ENCODE measurements at places on chromosomes 1 and 21.
A peak's percentile ranks its signal among the peaks of the same experiment; 100 is the strongest.

DNA sequence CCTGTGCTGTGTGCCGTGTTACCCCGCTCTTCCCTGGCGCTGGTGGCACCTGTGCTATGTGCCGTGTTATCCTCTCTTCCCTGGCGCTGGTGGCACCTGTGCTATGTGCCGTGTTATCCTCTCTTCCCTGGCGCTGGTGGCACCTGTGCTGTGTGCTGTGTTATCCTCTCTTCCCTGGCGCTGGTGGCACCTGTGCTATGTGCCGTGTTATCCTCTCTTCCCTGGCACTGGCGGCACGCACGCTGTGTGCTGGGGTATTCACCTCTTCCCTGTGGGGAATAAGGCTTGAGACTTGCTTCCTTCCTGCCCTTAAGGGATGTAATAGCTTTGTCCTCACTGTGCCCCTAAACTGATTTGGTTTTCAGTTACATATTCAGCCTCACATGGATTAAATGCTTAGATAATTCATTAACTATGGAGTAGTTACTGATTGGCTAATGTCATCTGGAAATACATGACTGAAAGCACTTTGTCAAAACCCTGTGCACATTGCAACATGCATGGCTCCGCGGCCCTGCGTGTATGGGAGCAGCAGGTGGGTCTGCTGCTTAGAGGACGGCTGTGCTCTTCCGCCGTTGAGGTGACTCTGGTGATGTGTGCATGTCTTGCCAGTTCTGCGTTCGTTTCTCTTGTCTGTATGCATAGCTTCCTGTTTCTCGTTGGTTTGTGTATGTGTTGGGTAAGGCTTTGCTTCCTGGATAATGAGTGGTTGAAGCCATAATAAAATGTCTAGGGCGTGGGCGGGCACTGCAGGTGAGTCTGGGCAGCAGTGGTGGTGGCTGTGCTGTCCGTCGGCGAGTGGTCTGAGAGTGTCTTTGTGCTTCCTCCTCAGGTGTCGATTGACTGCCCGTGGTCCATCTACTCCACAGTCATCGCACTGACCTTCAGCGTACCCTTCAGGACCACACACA, 17.9 kb upstream of the PWP2 start:
- no peak for DNase-seq

DNA sequence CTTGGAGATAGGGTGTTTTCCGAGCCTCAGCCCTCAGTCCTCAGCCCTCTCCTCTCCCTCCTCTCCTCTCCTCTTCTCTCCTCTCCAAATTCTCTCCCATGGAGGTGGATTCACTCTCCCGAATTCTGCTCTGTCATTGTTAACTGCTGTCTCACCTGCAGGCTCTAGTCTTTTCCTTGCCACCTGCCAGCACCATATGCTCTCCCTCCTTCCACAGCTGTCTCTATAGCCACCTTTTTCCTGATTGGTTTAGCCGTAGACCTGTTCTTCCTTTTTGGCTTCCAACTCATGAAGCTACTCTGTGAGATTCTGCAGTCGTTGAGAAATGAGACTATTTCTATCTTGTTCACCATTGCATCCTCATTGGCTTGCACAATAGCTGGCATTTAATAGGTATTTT, 19.7 kb downstream of the COG2 start:
- no peak for DNase-seq

- DNase-seq: no peak
Measured at GRCh38 chr1:20386323-20387081, 95.8 kb downstream of the VWA5B1 start.

- no peak for DNase-seq
Measured at GRCh38 chr1:59355361-59355760, 58.5 kb downstream of the FGGY start.

DNA sequence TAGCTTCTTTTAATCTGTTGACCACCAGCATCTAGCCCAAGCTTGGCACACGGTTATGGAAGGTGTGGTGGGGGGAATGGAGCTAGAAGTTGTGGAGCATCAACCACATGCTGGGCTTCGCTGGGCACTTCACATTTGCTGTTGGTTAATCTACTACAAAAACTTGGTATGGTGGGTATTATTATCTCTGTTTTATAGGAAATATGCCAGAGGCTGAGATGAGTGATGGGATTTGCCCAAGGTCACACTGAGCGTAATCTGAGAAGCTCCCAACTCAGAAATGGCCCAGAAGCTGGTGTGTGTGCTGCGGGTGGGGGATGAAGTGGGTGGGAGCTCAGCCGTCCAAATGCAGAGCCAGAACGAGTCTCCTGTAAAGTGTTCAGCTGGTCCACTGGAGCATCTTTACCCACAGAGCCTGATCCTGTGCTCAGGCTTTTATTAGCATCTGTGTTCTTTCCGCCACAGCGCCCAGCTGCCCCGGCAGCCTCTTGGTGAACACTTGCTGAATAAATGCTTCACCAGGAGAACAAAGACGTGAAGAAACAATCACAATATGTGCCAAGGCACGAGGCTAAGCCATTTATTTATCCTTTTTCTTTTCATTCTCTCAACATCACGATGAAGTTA, 98.6 kb upstream of the JUN start:
- DNase-seq: no peak

DNA sequence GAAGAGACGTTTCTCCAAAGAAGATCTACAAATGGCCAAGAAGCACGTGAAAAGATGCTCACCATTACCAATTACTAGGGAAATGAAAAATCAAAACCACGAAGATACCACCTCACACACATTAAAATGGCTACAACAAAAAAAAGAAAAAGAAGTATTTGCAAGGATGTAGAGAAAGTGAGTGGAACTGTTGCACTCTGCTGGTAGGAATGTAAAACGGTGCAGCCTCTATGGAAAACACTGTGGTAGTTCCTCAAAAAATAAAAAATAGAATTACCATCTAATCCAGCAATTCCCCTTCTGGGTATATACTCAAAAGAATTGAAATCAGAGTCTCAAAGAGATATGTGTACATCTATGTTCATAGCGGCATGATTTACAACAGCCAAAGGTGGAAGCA, 115.4 kb upstream of the EDN2 start:
- DNase-seq: no peak

GRCh38 chr1:4754816-4755215, 100.4 kb downstream of the AJAP1 start:
- no peak for DNase-seq

DNA sequence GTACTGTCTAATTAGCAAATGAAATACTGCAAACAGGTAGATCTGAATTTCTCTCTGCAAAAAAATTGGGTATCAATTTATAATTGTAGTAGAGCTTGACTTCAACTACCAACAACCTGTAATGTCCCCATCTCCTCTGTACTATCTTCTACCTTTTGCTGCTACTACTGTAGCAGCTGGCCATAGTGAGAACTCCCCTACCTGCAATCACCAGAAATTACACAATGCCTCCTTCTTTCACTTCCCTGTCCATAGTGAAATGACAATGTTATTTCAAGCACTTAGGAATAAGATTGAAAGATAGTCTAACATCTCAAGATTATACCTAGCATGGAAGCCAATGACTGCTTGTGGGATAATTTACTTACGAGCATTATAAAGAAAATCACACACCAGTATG, 100.4 kb downstream of the ACBD6 start:
- DNase-seq: no peak

DNA sequence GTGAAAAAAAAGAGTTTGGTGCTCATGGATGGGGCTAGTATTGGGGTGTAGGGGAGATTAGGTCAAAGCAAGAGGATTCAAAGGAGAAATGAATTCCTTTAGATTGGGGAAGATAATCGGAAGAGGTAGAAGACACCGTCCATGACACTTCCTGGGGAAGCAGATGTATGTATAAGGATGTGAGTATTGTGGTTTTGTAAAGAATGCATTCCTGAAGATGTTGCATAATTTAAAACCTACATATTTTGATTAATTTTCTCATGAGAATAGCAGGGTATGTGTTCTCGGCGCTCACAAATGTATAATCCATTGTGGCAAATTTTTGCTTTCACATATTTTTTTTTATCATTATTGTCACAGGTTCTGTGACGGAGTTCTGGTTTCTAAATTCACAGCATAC, 5.5 kb upstream of the LGALS8 start:
- DNase-seq: no peak

DNA sequence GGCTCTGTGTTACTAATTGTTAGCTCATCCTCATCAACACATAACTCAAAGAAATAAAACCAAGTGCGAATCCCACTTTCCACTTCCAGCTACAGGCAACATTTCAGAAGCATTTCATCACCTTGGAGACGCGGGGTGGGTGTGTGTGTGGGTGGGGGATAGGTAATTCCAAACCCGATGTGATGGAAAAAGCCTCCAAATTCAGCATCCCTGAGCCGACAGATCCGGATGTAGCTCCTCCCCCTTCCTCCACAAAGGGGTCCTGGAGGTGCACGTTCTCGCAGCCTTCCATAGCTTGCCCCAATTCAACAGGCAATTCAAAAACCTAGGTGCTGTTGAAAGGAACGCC, 486 bp downstream of the HSPA13 start:
- no peak for DNase-seq

DNA sequence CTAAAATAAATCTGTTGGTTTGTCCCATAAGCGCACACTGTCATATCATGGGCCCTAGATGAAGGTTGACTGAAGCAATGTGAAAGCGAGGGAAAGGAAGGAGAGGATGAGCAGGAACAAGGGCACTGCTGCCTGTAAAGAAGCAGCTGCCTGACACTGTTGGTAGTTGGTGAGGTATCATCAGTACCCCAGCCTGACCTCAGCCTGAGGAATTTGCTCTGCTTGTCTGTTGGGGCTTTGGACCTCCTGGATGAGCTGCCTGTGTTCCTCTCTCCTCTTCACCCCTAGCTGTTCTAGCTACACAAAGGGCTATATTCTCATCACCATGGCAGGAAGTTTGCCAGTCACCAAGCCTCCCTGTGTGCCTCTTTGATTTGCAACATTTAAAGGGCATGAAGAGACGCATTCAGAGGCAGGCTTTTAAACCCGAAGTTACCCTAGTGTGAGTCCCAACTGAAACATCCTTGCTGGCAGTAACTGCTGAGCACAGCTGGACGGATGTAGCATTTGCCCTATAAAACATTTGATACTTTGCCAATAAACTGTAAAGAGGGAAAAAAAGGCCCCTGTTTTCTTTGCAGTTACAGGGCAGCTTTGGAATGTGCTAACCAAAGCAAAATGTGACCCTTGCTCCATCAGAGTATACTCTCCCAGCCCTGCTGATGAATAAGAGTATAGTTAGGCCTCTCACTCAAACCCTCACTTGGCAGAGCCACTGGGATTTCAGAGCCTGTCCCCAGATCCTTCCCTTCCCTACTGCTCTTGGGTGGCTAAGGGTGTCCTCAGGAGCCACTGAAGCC, 22.2 kb upstream of the SPATA6 start:
- DNase-seq: peak; percentile 46

DNA sequence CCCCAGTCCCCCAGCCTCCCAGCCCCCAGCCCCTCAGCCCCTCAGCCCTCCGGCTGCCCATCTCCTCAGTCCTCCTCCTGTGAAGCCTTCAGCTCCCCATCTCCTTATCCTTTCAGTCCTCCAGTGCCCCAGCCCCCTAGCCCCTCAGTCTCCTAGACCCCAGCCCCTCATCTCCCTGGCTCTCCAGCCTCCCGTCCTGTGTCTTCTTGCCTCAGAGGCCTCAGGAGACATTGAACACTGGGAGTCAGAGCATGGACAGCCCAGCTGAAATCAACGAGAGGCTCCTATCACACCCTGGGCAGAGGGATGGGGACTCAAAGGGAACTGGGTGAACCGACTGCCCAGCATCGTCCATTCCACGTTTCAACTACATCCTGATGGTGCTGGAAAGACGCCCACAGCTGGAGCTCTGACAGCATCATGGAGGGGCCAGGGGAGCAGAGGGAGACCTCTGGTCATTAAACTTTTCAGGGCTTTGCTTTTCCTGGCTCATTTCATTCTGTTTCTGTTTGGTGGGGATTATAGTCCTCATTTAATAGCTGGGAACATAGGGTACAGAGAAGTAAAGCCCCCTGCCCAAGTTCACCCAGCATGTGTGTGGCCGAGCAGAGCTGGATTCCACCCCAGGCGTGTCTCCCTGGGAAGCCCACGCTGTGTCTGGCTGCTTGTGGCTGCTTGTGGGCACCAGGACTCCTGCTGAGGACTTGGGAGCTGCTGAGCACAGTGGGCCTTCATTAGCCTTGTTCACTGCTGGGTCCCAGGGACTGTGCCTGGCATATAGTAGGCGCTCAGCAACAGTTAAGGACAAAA, 396.7 kb downstream of the PTPRU start:
- DNase-seq: no peak

DNA sequence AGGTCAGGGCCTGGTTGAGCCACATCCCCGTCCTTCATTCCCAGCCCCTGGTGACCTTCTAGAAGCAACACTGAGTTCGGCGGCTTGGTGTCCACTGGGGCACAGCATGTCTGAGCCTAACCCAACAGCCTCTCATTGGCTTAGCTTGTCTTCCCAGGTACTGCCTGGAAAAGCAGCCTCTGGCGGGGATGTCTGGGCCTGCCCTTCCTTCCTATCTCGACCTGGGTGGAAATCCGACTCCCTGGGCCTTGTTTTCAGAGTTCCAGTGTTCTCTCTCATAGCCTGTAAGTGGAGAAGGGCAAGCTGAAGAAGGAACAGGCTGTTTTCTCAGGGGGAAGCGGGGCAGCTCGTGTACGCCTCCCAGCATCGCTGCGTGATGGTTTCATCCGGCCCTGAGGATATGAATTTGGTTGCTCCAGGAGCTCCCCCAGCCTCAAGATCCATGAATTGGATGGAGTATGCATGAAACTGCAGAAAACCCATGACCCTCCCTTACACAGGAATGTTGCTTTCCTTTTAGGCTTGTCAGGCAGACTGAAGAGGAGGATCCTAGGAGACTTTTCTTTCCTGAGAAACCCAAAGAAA, 116.5 kb upstream of the IRF2BP2 start:
- DNase-seq: no peak

DNA sequence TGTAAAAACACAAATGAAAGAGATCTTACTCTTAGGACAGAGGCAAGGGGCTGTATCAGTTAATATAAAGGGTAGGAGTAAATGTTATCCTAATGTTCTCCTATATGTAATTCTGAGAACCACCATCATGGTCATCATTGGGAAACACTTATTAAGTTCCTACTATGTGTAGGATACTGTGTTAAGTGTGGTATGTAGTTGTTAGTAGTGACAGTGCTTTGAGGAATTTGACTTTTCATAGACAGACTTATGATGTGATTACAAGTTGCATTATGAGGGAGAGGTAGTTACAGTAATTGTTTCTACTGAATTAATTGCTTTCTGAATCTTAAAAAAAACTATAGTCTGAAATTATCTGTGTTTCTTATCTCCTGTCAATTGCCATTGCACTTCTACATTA, 51.8 kb upstream of the PGD start:
- DNase-seq: no peak

GRCh38 chr1:230375780-230376179, 50.4 kb downstream of the PGBD5 start:
- no peak for DNase-seq

DNA sequence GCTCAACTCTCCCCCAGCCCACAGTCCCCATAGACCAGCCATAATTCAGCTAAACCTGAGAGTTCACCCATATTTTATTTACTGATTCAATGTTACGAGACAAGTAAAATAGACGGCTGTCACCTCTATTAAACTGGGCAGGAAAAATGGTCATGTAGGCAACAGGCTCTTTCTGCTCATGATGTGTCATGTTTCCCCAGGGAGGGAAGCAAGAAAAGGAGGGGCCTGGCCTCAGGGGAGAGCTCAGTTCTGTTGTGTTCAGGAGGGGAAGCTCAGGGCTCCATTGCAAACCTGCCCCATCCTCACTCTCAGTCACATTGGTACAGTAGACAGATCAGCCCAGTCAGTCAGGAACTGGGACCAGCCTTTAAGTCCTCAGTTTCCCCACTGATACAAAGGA, 12.8 kb downstream of the GRIK3 start:
- no peak for DNase-seq

All from C1 segment of cervical spinal cord (tissue), 14 donors.